ENCODE measurements at places on chromosomes 11 and 22.
A peak's percentile ranks its signal among the peaks of the same experiment; 100 is the strongest.

DNA sequence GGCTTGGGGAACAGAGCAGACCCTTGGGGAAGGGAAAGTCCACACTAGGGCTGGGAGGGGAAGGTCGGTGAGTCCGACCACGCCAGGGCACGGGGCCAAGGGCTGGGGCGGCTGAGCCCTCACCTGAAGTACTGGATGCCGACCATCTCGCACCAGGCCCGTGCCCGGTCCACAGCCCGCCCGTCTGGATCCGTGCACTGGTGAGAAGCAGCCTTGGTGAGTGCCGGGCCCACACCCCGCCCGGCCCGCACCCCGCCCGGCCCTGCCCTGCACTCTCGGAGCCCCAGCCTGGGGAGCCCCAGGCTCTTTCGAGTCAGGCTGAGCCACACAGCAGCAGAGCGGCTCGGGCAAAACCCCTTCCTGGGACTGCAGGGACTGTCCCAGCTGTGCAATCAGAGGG is 1.9 kb upstream of the BAIAP2L2 start:
- DNase-seq = no peak

DNA sequence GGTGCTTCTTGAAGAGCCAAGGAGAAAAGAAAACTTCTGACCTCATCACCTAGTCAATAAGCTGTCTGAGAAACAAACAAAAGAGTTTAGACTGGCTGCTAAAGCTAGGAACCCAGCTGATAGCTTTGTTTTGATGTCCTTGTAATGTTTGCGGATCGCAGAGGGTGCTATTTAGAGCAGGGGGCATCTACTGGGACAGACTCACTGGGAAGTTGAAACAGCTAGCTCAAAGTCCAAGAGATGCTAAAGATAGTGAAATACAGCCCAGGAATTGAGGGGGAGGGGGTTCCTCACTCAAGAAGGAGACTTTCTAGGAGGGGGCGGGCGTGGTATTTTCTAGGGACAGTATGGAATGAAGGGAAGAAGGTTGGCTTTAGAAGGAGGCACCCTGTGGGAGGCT is 18.9 kb downstream of the ZBTB16 start:
- no peak for DNase-seq

GRCh38 chr11:12526789-12527188 is 147.4 kb upstream of the TEAD1 start:
- peak; percentile 84 for DNase-seq

DNA sequence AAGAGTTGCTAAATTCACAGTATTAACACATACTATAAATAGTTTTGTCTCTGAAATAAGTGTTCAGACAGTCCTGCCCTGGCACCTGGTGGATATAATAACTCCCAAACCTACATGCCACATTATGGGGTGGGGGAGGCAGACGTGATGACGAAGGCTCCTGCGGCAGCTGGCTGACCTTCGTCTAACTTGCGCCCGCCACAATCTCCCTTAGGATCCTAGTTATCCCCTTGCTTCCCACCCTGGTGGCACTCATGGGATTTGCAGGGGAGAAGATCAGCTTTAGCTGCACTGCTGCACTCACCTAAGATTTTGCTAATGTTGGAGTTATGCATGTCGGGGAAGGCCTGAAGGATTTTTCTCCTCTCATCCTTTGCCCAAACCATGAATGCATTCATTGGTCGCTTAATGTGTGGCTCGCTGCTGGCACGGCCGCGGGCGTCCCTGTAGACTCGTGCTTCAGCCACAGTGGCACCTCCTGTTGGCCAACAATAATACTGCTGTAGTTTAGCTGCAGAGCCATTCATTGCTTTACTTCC is 367.6 kb downstream of the SOX6 start:
- DNase-seq = no peak

GRCh38 chr11:68127714-68128681 is 6.8 kb upstream of the CHKA start:
- DNase-seq = peak; percentile 64

- no peak for DNase-seq
These were observed 501.1 kb downstream of the BRD1 start for GRCh38 chr22:49326558-49326957.

DNA sequence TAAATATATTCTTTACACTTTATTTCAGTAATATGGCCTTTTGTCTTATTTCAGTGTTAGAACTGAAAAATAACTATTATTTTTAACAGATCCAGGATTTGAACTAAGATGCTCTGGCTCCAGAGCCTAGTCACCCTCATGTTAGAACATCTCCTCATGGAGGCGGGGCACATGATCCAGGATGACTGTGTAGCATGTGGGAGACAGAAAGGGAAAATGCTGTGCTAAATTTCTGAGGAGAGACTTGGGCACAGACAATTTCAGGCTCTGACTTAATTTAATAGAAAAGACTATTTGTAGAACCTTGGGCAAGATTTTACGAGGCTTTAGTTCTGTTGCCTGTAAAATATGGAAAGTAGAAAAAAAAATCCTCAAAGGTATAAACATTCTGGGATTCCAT is 24.1 kb downstream of the CTSC start:
- DNase-seq = no peak

DNA sequence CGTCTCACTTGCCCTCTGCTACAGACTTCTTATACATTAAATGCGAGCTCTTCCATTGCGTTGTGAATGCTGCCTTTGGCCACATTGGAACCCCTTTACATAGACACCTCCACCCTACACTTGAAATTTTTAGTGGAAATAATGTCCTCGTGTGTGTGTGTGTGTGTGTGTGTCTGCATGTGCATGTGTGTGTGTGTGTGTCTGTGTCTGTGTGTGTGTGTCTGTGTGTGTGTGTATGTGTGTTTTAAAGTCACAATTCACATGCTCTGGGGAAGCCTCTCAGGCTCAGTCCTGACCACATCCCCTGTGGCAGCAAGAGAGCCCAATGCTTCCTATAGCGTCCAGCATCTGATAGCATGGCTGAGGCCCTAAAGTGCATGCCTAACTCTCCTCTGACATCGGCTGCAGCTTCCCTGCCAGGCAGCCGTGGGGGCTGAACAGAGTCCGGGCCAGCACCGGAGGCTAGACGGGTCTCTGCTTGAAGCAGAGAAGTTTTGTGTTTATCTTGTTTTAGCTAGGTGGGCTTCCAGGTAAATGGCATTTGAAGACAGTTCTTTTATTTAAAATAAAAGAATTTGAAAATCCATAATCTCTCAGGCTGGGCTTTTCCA is 64.5 kb upstream of the EMID1 start:
- DNase-seq = no peak

DNA sequence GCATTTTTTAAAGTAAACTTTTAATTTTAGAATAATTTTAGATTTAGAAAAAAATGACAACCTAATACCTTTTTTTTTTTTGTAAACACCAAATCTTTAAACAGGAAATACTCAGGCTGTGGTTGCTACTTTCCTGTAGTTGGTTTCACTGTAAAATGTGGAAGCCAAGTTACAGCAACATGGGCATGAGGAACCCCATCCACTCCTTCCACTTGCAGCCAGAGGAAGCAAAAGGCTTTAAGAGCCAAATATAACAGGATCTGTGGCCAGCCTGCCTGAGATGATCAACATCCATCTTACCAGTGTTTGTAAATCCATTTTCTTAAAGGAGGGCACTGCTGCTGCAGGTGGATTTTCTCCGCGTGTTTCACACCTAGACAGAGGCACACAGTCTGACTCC is 66.2 kb downstream of the TNRC6B start:
- DNase-seq = no peak

DNA sequence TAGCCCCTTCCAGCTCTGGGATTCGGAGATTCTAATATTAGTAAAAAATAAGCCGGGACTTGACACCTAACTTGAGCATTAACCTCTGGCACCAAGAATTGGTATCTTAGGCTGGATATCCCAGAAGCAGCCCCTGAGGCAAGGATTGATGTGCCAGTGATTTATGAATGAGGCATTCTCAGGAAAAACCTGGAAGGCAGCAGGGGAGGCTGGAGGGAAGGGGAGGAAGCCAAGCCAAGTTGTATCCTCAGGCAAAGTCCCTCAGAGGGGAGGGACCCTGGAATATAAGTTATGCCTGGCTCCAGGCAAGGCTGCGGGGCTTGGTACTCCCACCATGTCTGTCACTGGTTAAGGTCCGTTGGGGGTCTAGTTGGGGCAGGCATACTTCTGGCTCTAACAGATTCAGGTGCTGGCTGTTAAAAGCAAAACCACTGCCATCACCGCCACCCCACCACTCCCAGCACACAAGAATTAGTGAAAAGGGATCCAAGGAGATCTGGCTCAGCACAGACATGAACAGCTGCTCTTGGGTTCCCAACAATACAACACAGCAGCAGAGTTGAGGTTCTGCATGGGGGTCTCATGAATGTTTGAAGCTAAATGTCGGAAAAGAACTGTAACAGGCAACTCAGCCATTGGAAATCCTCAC is 29.8 kb downstream of the LMO2 start:
- no peak for DNase-seq

DNA sequence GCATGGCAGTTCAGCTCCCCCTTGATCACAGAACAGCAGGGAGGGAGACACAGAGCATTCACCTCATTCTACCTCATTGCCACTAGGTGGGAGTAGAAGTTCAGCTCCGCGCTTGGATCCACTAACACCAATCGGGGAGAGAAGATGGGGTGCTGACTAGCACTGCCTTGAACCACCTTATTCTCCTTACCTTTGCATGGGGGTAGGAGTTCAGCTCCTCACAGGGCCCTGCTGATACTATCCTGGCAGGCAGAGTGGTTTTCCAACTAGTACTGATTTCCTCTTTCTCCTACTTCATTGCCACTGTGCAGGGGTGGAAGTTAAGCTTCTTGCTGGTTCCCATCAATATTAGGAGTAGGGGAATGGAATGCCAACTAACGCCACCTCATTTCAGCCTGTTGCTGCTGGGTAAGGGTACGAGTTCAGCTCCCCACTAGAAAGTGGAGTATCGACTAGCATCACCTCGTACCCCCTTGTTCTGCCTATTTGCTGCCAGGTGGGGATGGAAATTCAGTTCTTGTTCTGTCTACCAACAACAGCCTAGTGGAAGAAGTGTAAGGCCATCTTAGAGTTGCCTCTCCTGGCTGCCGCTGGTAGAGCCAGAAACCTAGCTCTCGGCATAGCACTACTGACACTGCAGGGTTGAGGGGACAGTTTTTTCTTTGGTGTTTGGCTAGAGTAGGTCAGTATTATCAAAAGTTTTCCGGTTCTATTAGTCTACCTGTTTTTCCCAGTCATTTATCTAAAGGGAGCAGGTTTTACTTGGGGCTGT is 550.9 kb upstream of the CCDC90B start:
- DNase-seq = peak; percentile 51

DNA sequence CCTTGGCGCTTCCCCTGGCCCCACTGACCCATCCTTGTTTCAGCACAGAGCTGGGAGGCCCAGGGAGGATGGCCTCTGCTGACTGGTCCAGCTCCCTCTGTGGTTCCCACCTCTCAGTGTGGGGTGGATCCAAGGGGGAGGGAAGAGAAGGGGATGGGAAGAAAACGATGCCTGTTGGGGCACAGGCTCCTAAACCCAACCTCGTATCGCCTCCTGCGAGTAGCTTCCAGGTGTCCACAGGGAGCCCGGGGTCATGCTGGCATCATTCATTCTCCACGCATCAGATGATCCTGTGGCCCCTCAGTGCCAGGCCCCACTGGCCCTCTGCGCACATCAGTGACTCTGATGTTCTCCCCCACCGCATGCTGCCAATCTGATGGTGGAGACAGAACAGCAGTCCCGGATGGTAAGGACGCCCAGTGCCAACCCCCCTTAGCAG is 5.1 kb downstream of the MYEOV start:
- peak; percentile 23 for DNase-seq

DNA sequence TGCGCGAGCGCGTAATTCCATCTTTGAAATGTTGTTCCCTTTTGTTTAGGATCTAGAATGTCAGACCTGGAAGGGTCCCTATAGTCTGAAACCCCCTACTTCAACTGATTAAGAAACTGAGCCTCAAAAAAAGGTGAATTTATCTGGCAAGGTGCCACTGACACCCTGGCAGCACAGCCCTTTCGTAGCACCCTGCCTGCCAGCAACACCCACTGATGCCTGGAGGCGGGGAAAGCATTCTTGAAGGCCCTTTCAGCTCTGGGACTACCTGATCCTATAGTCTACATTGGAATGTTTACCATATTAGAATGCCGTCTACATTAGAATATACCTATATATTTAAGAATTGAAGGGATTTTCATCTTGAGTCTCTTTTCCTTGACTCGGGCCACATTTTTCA is 542.3 kb downstream of the BUD13 start:
- DNase-seq = no peak

GRCh38 chr22:22692707-22693530 is 48.5 kb downstream of the GGTLC2 start:
- DNase-seq = peak; percentile 61

DNA sequence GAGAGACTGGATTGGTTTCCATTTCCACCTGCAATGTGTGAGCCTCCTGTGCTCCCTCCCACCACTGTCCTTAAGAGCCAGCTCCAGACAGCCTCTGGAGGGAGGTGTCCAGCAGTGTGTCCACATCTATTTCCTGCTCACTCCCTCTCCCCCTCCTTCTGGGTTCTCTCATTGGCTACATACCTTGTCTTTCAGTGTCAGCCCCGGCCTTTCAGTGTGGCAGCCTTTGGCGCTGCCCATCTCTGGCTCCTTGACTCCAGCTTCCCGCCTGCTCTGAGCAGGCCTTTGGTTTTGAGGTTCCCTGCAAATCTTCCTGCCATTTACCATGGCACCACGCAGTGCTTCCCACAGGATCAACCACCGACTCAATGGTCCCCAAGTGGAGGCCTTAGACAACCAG is 19.0 kb upstream of the PTPRJ start:
- DNase-seq = no peak

DNA sequence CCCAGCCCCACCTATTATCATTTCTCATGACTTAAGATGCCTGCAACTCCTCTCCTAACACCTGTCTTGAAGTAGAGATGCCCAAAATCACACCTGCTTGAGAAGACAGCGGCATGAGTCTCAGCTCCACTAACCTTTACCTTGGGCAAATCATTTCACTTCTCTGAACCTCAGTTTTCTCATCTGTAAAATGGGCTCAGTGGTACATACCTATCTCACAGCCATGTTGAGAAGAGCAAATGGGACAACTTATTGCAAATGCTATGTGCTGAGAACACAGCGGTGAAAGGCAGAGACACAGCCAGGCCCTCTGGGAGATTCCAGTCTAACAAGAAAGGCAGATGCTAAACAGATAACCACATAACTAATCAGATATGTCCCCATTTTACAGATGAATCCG is 7.8 kb downstream of the TST start:
- DNase-seq = no peak

DNA sequence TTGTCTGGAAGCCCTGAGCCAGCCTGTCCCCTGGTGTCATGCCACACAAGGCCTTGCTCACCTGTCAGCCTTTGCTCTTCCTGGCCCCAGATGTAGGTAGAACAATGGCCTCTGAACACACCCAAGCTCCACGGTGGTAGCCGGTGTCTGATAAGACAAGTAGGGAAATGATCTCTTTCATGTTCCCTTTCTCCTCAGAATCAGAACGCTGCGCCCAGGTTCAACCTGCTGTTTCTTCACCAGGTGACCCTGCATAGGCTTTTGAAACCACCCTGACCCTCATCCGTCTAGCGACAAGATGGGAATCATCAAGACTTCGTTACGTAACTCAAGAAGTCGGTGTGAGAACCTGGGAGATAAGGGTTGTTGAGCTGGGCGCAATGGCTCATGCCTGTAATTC is 28.7 kb upstream of the YWHAH start:
- no peak for DNase-seq

GRCh38 chr11:57054817-57055216 is 66.1 kb downstream of the OR5AK2 start:
- no peak for DNase-seq

Data from fibroblast of lung (primary cell).